ENCODE measurements at places on chromosomes 6 and 20. TPM values are rescaled to one million over a fixed set of nuclear protein-coding genes. Genes with fewer than 3 reads are reported as not detected.

TRIM10 gene
- not detected for total RNA-seq

KCNK16 gene
- not detected for total RNA-seq

BMP2 gene
- 0.66 TPM for total RNA-seq

GRM1 gene
- total RNA-seq, result 0.17 TPM

FERMT1 gene
- total RNA-seq, result 0.29 TPM

TMC2 gene
- not detected for total RNA-seq

SGK1 gene
- 6.3 TPM for total RNA-seq

SLC17A3 gene
- not detected for total RNA-seq

- no peak for DNase-seq
Observed at GRCh38 chr6:116465246-116465645, 4.1 kb downstream of the CALHM6 start.

GRCh38 chr6:119220452-119220851 lies 129.1 kb downstream of the MAN1A1 start:
- no peak for DNase-seq

- DNase-seq, result no peak
Observed at GRCh38 chr6:168313431-168314011, 6.1 kb downstream of the DACT2 start.

DNA sequence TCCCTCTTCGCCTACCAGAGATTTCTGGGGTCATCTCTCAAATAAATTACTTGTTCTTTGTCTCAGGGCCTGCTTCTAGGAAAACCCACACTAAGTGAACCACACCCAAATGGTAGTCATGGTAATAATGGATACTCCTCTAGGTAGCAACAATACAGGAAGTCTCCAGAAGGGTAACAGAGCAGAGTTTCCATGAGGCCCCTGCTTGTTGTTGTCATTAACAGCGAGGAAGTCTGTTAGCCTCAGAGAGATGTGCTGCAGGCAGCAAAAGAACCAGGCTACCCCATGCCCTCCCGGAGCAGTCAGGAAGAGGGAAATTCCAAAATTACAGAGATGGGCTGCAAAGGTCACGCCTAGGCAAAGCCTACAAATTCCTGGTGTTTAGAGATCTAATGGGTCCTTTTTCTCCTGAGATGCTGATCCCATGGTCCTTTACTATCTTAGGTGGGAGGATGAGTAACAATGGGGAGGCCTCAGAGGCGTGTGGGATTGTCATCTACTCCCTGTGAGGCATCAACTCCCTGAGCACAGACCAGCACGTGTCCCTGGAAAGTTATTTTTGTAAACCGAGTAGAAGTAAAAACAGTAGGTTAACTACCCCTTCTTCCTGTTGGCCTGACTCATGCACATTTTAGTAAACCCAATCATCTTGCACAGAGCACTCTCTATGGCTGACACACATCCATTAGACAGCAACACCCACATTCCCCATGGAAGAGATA lies 10.1 kb downstream of the ISM1 start:
- DNase-seq, result no peak

DNA sequence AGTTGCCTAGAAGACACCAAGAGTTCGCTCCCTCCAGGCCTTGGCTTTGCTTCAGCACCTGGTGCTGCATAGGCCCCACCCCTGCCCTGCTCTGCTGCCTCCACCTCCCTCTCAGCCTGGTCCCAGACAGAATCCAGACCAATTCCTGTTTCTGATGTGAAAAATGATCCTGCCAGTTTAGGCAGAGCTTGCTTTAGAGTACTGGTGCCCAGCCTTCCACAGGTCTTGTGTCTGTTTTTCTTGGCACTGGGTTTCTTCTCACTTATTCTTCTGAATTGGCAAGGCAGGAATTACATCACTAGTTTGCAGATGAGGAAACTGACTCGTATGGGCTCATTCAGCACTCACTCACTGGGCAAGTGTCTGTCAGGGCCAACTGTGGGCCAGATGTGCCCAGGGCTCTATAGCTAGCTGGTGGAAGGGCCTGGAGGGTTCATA lies 53.0 kb downstream of the HLA-A start:
- DNase-seq, result no peak

DNA sequence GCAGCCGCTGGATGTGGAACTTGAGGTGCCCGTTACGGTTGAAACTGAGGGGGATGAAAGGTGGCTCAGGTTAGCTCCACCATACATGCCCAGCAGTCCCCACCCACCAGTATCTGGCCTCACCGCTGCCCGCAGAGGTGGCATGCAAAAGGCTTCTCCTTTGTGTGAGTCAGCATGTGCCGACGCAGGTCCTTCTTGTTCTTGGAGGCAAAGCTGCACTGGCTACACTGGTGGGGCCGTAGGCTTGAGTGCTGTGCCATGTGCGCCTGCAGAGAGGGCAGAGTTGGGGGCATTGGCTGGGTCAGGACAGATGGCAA lies 15.8 kb downstream of the PCIF1 start:
- no peak for DNase-seq

GRCh38 chr20:51335329-51335841 lies 207.1 kb downstream of the NFATC2 start:
- no peak for DNase-seq

- DNase-seq, result no peak
Observed at GRCh38 chr6:157615420-157615769, 207.7 kb upstream of the SNX9 start.

DNA sequence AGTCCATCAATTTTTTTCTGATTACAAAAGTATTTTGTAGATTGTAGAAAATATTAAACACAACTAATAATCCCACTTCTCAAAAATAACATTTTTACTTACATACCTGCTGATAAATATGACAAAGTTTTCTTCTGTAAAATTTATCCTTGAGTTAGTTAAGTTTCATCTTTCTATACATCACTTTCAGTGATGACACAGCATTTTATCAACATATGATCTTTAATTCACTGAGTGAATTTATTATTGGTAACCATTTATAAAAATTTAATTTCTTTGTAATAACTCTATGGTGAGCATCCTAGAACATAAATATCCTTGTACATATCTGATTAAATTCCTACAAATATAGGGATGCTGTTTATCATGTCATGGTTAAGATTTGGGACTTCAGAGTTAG lies 385.0 kb upstream of the SLC35B3 start:
- no peak for DNase-seq

Measured in glutamatergic neuron (in vitro differentiated cells).